ENCODE measurements at places on chromosomes 2 and 18.
A peak's percentile ranks its signal among the peaks of the same experiment; 100 is the strongest.

DNA sequence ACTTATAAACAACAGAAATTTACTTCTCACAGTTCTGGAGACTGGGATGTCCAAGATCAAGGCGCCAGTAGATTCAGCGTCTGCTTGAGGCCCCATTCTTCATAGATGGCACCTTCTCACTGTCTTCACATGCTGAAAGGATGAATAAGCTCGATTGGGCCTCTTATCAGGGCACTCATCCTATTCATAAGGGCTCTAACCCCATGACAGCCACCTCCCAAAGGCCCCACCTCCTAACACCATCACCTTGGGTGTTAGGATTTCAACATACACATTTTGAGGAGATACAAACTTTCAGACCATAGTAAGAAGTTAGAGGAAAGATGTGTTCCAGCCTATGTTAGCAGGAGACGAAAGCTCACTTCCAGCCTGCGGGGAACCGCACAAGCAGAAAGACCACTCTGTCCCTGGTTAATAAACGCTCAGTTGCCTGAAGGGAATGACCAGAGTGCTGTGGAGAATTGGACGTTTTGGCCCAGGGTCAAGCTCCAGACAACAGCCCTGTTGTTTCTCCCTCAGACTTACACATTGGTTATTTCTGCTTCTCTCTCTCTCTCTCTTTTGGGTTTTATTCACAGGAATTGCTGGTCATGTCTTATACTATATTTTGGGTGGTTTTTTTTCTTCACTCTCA lies 90.3 kb downstream of the MAPRE2 start:
- no peak for DNase-seq

- no peak for DNase-seq
Measured at GRCh38 chr2:203707530-203707929, 1.1 kb downstream of the CD28 start.

GRCh38 chr18:52499644-52500043 lies 159.6 kb downstream of the DCC start:
- DNase-seq = no peak

- no peak for DNase-seq
Measured at GRCh38 chr18:79484661-79485621, 89.2 kb downstream of the NFATC1 start.

GRCh38 chr18:53952700-53953099 lies 271.8 kb downstream of the MBD2 start:
- DNase-seq = no peak

GRCh38 chr2:24163601-24164000 lies 11.3 kb upstream of the FAM228A start:
- DNase-seq = no peak

DNA sequence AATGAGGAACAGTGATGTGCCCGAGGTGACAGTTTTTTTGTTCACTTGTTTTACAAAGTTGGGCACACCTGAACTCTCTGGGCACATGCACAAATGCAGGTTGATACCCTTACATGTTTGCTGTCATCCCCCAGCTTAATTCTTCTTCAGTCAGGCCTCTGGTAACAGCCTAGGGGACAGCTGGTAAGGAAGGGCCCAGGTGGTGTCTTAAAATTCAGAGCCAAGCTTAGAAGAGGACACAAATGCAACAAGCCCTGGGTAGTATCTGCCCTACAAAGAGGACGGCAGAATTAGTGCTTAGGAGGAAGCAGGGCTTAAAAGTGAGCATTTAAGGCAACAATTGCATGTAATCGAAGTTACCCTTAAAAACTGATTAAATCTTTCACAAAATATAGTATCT lies 171.9 kb upstream of the ACAA2 start:
- DNase-seq = no peak

- DNase-seq = peak; percentile 32
Measured at GRCh38 chr18:63016270-63016669, 300.9 kb downstream of the PHLPP1 start.

DNA sequence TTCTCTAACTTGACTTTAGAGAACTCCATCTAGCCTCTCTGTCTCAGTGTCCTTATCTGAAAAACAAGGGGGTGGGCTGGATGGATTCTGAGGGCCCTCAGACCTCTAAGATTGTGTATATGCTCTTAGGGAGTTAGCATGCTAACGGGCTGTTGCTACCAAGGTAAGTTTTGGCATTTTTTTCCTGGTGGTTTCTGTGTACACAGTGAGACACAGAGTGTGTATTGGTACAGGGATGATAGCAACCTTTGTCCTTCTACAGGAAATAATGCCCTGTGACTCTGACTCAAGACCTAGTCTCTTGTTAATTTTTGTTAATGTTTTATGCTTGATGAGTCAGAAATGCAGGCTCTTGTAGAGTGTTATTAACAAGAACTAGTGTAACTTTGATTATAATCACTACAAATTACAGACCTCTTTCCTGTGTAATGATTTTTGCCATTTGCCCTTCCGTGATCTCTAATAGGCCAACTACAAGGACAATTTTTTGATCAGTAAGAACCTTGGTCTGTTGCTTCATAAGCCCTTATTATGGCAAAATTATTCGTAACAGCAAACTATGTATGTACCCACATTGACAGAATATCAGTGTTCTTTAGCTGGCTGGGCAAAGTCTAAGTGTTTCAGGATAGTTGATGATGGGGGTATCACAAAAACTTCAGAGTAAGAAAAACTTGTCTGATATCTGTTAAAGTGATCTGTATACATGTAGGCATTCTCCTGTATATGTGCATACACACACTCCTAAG lies 89.7 kb downstream of the SPTBN1 start:
- no peak for DNase-seq

All from HCT116 (cell line).